ENCODE measurements at places on chromosomes 2 and 18. TPM values are rescaled to one million over a fixed set of nuclear protein-coding genes. Genes with fewer than 3 reads are reported as not detected.

Gene NGEF
- not detected for total RNA-seq

Gene PIK3C3
- 65.8 TPM for total RNA-seq

Gene NEMP2
- total RNA-seq: 11.1 TPM

DNA sequence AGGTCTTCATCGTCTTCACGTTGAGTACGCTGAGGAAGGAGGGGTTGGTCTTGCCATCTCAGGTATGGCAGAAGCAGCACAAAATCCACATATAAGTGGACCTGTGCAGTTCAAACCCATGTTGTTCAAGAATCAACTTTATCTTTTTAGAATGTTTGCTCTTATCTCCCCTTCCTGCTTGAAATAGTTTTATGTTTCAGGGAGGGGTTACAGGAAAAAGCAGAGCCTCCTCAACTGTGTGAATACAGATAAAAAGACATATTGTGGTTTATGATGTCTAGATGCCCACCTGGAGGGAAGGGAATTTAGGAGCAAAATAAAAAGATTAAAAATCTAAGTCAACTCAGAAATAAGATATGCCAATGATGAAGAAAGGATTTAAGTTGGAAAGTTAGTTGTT lies 75.9 kb downstream of the VRK2 start:
- no peaks in the 10 kb centered on the region for H3K4me1 ChIP-seq

Gene ALPG
- total RNA-seq: 0.15 TPM

DNA sequence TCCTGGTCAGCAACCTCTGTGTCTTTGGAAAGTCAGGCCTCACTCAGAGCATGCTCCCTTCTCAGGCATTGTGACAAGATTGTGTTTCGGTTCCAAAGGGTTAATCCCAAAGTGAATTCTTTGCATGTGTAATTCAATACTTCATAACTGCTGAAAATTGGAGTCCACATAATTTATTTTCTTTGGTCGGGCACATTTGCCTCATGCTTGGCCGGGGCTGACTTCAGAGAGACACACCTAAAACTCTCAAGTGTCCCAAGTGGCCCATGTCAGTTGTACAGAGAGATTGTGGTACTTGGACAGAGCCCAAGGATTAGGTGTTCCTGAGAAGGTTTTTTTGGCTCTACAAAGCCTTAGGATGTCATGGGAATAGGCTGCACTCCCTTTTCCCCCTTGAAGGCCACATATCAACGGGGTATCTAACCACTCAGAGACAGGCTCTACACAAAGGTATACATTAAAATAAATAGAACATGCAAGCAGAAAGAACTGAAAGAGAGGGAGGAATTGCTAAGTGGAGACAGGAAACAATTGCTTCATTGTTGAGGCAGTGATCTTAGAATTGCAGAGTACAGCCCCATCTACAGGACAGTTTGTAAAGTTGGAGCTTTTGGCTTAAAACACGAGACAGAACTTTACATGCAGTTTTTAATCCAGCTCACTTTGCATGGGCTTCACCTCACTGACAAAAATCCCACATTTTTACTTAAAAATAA lies 1232.3 kb upstream of the ZEB2 start:
- no peaks in the 10 kb centered on the region for H3K36me3 ChIP-seq
- no peaks in the 10 kb centered on the region for H3K27me3 ChIP-seq
- no peak for DNase-seq
- H3K4me1 ChIP-seq: no peaks in the 10 kb centered on the region
- no peak overlapping the region for H3K4me3 ChIP-seq

Gene FMNL2
- 0.75 TPM for total RNA-seq

- H3K4me3 ChIP-seq: no peak overlapping the region
- H3K27me3 ChIP-seq: no peaks in the 10 kb centered on the region
- DNase-seq: no peak
- no peak overlapping the region for H3K27ac ChIP-seq
- H3K36me3 ChIP-seq: no peaks in the 10 kb centered on the region
- H3K4me1 ChIP-seq: no peaks in the 10 kb centered on the region
These were observed 288.2 kb downstream of the IKZF2 start for GRCh38 chr2:212863185-212863588.

- H3K4me3 ChIP-seq: no peak overlapping the region
- no peak for DNase-seq
- H3K27me3 ChIP-seq: peaks cover 13% of the 10 kb centered on the region
- H3K36me3 ChIP-seq: no peaks in the 10 kb centered on the region
These were observed 81.9 kb downstream of the SLC4A3 start for GRCh38 chr2:219709331-219709761.

DNA sequence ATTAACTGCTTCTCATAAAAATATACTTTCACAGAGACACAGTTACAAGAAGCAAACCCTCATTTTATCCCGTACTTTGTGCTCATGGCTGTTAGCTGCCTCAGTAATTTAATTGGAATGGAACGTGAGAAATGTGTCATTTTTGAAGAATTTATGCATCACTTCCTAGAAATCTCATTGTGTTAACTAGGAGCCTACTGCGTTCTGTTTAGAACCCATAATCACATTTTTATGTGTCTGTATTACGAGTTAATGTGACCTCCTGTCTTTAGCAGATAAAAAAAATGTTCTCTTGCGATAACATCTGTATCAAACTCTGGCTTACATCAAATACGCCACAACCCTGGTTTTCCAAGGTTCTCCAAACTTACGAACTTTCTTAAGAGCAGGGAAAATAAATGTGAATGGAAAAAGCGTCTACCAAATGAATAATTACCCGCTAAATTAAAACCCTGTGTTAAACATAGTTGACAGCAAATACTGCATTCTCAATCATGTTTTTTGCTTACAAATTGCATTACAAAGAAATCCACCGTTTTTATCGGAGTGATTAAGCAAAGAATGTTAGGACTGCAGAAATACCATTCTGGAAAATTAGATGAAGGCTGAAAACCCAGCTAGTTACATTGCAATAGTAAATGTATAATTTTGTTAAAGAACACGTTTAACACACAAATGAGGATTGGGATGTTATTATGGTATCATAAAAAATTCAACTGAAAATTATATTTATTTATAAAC lies 12.1 kb upstream of the GBX2 start:
- H3K36me3 ChIP-seq: no peaks in the 10 kb centered on the region
- H3K27me3 ChIP-seq: peaks cover 8% of the 10 kb centered on the region
- H3K4me3 ChIP-seq: no peak overlapping the region
- H3K4me1 ChIP-seq: no peaks in the 10 kb centered on the region

GRCh38 chr18:11818486-11819203 lies 32.6 kb upstream of the CHMP1B start:
- H3K27me3 ChIP-seq: no peaks in the 10 kb centered on the region
- no peaks in the 10 kb centered on the region for H3K4me1 ChIP-seq
- no peak overlapping the region for H3K27ac ChIP-seq
- no peaks in the 10 kb centered on the region for H3K36me3 ChIP-seq
- H3K4me3 ChIP-seq: no peak overlapping the region

GRCh38 chr18:21100146-21100545 lies 11.5 kb downstream of the ROCK1 start:
- DNase-seq: no peak
- H3K36me3 ChIP-seq: no peaks in the 10 kb centered on the region
- no peaks in the 10 kb centered on the region for H3K27me3 ChIP-seq
- no peak overlapping the region for H3K27ac ChIP-seq

Gene TUBB8B
- total RNA-seq: not detected

- no peaks in the 10 kb centered on the region for H3K36me3 ChIP-seq
- no peak overlapping the region for H3K27ac ChIP-seq
- H3K4me3 ChIP-seq: no peak overlapping the region
These were observed 100.6 kb upstream of the APCDD1 start for GRCh38 chr18:10353791-10354190.

DNA sequence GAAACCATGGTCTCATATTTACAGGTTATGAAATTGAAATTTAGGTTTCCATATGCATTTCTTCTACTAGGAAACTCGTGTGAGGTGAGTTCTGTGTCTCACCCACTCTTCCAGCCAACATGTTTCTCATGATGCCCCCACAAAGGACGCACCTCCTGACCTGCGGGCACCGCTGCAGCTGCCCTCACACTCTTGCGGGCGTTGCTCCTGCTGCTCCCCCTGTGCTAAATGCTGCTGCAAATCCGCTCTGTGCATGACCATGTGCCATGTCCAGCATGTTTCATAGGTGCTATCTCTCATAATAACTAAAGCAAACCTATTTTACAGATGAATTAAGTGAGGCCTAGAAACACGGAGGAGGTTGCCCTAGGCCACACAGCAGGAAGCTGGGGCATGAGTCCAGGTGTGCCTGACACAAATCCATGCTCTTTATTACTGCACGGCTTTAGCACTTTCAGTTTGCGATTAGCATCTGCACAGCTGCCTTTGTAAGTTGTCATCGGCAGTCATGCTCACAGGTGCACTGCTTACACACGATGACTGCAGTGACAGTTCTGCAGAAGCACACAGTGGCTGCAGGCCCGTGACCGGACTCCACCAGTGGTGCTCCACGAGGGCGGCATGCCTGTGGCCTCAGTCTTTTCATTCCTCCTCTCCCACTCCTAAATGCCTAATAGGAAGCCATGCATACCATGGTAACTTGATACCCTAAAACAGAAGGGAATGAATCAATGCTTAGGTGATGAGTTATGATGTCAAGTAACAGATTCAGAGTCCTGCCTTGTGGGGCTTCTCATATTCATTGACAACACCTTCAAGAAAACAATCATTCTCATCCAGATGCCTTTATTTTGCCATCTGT lies 14.9 kb upstream of the GALR1 start:
- no peaks in the 10 kb centered on the region for H3K27me3 ChIP-seq
- no peak for DNase-seq
- no peak overlapping the region for H3K4me3 ChIP-seq
- H3K4me1 ChIP-seq: no peaks in the 10 kb centered on the region
- no peak overlapping the region for H3K27ac ChIP-seq

Gene CAPN14
- total RNA-seq: 0.54 TPM

Gene DTNA
- not detected for total RNA-seq

DNA sequence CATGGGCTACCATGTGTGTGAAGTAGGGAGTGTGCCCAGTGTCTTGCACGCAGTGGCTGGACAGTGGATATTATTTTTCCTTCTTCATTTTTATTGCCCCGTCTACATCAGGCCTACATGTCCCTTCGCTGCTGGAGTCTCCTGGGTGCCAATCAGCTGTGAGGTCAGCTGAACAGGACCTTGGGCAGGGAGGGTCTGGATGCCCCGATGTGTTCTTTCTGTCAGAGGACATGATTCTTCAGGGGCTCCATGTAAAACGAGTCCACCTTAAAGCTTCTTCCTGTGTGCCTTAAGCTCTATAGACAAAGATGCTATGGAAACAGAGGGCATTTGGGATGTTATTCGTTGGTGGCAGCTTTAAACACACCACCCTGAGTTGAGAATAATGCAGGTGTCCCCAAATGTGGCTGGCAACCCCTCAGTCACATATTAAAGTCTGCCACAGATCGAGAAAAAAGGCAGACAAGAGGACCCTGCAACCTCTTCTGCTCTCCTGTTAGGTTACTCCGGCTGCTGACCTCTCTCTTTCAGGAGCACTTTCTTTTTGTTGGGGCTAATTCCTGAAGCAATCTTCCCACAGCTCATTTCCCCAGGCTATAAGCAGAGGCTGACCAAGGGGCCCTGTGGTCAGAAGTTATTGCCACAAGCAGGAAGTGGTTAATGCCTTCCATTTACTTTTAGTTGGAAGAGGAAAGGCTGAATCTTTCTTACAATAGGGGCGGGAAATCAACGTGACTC lies 20.0 kb downstream of the GREB1 start:
- no peaks in the 10 kb centered on the region for H3K4me1 ChIP-seq
- DNase-seq: no peak
- no peak overlapping the region for H3K4me3 ChIP-seq
- H3K27me3 ChIP-seq: peaks cover 13% of the 10 kb centered on the region
- no peak overlapping the region for H3K27ac ChIP-seq
- no peaks in the 10 kb centered on the region for H3K36me3 ChIP-seq

DNA sequence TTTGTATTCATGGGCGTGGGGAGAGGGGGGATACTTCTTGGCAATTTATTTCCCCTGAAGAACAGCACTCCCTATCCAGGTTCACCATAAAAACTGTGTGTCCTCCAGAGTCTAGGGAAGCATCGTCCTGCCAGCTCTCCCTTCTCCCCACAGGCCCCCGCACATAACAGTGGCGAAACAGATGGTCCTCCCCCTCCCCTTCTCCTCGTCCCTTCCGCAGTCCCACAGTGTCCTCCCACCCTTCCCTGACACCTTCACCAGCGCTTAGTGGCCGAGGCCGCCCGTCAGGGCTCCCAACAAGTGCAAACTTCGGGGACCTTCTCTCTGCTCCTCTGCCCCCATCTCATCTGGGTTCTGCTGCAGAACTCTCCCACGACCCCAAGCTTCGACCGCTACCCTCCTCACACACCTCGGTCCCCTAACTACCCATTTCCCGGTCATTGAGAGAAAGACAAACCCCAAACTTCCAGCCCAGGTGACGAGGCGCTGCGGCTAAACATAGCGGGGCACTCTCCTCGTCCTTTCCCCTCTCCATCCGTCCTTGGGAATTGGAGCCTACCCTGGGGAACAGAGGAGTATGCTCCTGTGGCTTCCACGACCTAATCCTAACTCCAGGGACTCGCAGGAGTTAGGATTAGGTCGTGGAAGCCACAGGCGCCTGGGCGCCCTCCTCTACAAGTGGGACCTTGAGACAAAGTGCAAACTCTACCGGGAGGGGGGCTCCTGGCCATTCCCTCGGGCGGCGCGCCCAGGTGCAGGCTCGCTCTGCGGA lies 971 bp downstream of the ZNF385B start:
- peaks cover 19% of the 10 kb centered on the region for H3K27me3 ChIP-seq
- no peak overlapping the region for H3K27ac ChIP-seq
- DNase-seq: no peak
- H3K36me3 ChIP-seq: no peaks in the 10 kb centered on the region
- H3K4me3 ChIP-seq: no peak overlapping the region

Gene CNRIP1
- total RNA-seq: 0.59 TPM

DNA sequence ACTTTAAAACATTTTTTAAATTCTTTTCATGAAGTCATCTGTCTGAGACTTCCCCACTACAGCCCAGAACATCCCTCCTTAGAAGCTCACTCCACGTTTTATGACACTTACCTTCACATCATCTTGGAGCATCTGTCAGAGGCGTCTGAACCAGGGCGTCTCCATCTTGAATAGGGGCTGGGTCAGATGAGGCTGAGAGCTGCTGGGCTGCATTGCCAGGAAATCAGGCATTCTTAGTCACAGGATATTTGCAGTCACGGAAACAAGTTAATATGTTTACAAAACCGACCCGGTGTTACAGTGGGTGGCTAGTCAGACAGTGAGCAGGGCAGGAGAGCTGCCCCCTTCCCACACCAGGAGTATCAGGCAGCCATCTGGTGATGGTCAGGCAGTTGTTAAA lies 456.5 kb downstream of the FBXO15 start:
- no peak overlapping the region for H3K4me3 ChIP-seq
- no peak for DNase-seq
- no peaks in the 10 kb centered on the region for H3K27me3 ChIP-seq
- H3K27ac ChIP-seq: no peak overlapping the region

- DNase-seq: peak; percentile 73
- H3K4me3 ChIP-seq: peak within 1 kb of the TSS; percentile 49
- H3K4me1 ChIP-seq: peaks cover 3% of the 10 kb centered on the region
- no peaks in the 10 kb centered on the region for H3K36me3 ChIP-seq
- no peak within 1 kb of the TSS for H3K27ac ChIP-seq
- no peaks in the 10 kb centered on the region for H3K27me3 ChIP-seq
These were observed at the start of gene ADRA2B for GRCh38 chr2:96116424-96116878. Gene ADRA2B, minus strand, starts transcription at chr2:96116571. Its CDS starts 422 bp downstream, at chr2:96116149.

All from T-cell (primary cell).